NCI-H1092 (cell line): ENCODE measurements at places on chromosomes 5 and 9.

GRCh38 chr9:130984521-130984920 lies 24.5 kb upstream of the LAMC3 start:
- DNase-seq = no peak

DNA sequence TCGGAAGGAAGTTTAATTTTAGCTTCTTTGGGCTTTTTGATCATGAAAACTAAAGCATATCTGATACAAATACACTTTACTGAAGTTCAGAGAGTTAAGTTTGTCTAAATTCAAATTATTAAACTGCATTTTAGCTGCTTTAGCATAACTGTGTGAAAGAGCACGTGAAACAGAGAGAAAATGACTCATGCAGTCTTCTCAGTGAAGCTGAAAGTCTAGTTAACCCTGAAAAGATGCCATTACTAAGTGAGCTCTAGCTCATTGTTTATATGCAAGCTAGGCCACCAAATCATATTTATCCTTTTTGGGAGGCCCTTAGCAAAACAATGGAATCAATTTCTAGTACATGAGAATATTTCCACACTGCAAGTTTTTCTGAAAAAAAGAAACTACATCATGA lies 27.6 kb downstream of the TPD52L3 start:
- DNase-seq = no peak

GRCh38 chr5:1262381-1262780 lies 32.5 kb downstream of the TERT start:
- no peak for DNase-seq

DNA sequence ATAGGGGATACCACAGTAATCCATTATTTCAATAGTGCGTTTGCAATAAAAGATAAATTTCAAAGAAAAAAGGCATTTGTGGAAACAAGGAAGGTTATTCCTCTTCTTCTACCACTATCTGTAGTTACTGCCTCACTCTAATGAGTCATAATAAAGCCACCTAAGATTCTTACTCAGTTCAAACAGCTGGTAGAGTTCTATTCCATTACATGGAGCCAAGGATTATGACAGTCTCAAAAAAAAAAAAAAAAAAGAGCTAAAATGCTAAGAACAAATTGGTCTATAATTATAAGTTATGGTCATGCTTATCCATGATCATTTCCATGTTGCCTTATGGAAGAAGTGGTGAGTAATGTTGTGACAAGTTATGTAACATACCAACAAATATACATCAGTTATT lies 46.3 kb downstream of the DENND1A start:
- DNase-seq = no peak

DNA sequence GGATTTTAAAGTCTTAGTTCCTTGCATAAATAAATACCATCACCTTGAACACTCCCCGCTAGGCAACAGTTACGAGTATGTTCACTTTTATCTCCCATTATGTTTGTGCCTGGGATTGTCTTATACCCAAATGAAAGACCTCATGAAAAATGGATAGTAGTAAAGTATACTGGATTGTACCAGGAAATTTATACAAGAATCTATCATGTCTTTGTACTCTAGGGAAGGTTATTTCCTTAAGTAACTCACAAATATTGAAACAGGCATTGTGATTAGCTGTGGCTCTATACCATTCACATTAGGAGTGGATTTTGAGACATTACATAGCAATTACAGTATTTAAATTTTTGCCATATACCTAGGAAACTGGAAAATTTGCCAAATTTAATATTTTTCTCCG lies 24.0 kb downstream of the NFIB start:
- DNase-seq = no peak

GRCh38 chr9:126745574-126746411 lies 59.0 kb upstream of the ZBTB43 start:
- DNase-seq = no peak

- DNase-seq = no peak
Measured at GRCh38 chr5:37721447-37721871, 118.4 kb downstream of the GDNF start.

DNA sequence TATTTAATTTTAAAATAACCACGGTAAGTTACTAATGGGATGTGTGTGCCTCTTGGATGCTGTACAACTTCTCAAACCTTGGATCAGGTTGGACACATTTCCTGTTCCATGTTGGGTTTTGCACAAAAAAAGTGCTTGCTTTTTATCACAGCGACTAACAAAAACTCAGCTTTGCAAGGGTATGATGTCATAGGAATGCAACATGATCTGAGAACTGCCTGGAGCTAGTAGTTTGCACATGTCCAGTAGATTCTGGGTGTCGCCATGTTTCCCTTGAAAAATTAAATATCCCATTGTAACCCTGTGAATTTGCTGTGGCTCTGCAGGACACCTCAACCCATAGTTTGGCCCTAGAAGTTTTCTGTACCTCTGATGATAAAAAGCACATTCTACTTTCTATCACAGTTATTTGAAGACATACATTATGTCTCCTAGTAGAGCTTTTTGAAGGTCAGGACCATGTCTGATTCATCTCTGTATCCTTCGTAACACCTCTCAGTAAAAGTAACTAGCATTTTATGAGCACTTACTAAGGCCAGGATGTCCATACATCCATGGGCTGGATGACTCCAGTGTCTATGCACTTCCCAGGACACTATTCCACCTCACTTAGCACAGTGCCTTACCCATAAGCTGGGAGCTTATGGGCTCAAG lies 11.5 kb upstream of the FRMPD1 start:
- DNase-seq = no peak
